Activated CD8-positive, alpha-beta memory T cell treated with anti-CD3 and anti-CD28 coated beads, Interleukin-2, amount 10 ng/mL, durations not matched to agents 7 days and 5 days (primary cell): ENCODE measurements at places on chromosomes 3 and 15.
A peak's percentile ranks its signal among the peaks of the same experiment; 100 is the strongest.

DNA sequence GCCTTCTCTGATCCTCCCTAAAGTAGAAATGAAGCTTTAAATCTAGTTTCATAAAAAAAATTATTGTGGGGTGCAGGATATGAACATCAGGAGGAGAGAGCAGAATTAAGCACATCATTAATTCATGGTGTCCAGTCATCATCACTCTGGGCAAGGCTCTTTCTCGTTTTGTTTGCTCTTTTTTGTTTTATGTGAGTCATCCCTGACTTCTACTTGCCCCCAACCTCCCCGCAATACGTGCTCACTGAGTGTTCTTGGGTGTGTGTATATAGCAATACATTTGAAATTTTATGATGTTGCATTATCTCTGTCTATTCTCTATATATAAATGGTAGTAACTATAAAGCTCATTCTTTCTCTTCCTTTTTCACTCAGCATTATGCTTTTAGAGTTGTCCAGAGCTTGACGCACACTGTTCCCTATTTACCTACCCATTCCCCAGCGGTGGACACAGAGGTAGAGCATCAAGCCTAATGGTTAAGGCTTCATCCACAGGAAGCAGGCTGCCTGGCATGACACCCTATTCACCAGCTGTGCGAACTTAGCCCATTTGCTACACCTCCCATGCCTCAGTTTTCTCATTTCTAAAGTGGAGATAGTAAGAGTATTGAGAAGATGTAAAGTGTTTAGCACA is 72.3 kb downstream of the CD200R1L start:
- H3K27ac ChIP-seq: peak overlapping the region; percentile 58
- H3K4me3 ChIP-seq: no peak overlapping the region
- no peak for DNase-seq
- peaks cover 36% of the 10 kb centered on the region for H3K4me1 ChIP-seq

GRCh38 chr15:56856934-56857333 is 61.5 kb upstream of the TCF12 start:
- H3K36me3 ChIP-seq: no peaks in the 10 kb centered on the region
- no peak overlapping the region for H3K27ac ChIP-seq
- H3K4me3 ChIP-seq: no peak overlapping the region
- no peaks in the 10 kb centered on the region for H3K4me1 ChIP-seq

DNA sequence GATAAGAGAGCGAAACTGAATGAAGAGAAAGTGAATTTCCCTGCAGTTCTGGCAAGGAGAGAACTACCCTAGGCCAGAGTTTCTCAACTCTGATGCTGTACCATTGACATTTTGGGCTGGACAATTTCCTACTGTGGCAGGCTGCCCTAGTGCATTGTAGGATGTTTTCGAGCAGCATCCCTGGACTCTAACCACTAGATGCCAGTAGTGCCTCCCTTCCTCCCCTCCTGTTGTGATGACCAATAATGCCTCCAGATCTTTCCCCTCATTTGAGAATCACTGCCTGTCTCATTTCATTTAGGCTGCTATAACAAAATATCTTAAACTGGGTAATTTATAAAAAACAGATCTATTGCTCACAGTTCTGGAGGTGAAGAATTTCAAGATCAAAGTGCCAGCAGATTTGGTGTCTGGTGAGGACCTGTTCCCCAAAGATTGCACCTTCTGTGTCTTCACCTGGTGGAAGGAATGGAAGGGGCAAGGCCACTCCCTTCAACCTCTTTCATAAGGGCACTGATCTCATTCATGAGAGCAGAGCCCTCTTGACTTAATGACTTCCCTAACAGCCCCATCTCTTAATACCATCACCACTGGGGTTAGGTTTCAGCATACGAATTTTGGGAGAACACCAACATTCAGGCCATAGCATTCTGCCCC is 188.9 kb upstream of the MEIS2 start:
- no peak overlapping the region for H3K27ac ChIP-seq
- H3K27me3 ChIP-seq: no peaks in the 10 kb centered on the region
- no peak for DNase-seq
- no peaks in the 10 kb centered on the region for H3K36me3 ChIP-seq

DNA sequence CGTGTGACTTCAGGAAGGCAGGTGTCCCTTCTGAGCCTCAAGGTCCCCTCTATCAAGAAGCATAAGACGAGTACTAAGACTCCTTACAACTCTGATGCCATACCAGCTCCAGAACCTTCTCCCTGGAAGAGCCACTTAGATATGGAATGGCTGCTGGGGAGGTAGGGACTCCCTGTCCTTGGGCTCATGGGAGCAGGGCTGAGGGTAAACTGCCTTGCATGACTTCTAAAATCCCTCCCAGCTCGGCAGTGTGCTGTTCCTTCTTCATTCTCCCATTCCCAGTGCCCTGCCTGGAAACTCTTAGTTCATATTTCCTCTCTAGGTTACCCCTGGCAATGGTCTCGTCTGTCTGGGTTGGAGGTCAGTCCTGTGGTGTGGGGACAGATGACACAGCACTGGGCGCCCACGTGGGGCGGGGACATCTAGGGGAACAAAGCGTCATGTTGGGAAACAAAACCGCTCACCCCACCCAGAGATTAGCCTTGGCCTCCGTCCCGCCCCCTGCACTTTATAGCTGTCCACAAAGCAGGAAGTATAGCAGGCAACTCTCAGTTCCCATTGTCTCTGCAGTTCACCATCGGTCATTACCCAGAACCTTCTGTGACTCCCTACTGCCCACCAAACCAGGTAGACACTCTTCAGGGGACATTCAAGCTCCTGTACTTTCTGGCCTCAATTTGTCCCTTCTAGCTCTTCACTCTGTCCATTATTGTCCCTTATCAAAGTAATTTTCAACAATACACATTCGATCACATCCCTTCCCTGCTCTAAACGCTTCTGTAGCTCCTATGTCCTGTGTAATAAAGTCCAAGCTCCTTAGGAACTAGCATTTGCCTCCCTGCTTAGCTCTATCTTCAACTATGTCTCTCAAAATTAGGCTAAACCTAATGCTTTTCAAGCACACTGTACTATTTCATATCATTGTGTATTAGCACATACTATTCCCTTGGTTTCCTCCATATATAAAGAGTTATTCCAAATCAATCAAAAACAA is 73.8 kb downstream of the IQSEC1 start:
- H3K27me3 ChIP-seq: no peaks in the 10 kb centered on the region
- H3K4me1 ChIP-seq: peaks cover 50% of the 10 kb centered on the region
- H3K27ac ChIP-seq: no peak overlapping the region

DNA sequence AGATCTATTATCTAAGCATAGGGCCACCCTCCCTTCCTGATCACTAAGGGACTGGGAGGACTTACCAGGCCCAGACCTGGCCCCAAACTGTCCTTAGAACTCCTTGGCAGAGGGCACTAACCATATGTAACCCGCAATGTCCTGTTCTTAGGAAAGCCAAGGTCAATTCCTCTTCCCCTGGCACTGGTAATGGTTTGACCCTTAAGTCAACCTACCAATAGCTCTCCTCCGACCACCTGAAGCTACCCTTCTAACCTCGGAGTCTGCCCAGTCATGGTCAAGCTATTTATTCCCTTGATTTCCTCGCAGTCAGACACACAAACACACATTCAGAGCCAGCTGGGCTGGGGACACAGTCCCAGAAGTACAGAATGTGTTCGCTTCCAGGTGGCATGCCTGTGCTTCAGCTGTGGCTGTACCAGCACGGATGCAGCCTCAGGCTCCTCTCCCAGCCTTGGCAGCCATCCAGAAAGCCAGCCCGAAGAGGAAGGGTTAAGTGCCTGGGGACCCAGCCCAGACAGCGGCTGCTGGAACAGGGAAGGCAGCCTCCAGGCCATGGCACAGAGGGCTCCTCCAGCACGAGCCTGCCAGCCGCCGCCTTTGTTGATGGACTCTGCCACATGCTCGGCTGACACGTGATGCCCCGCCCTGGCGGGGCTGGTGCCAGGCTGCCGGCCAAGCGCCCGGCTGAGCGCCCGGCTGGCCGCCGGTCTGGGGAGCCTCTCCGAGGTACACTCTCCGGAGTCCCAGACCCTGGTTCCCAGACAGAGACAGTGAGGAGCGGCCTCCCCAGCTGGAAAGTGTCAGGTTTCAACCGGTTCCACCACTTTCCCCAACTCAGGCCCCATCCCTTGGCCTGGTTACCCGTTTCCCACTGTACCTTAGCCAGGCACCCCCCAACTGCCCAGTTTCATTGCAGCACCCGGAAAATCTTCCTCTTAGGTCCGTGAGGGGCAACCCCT is 5.5 kb downstream of the BMF start:
- no peak for DNase-seq
- no peak overlapping the region for H3K27ac ChIP-seq
- H3K27me3 ChIP-seq: peaks cover 3% of the 10 kb centered on the region
- H3K4me1 ChIP-seq: peaks cover 83% of the 10 kb centered on the region
- H3K36me3 ChIP-seq: no peaks in the 10 kb centered on the region

GRCh38 chr15:89860891-89861290 is 32.9 kb downstream of the AP3S2 start:
- H3K4me1 ChIP-seq: peaks cover 12% of the 10 kb centered on the region
- no peaks in the 10 kb centered on the region for H3K27me3 ChIP-seq
- no peak overlapping the region for H3K27ac ChIP-seq
- no peak for DNase-seq
- H3K36me3 ChIP-seq: peaks cover 13% of the 10 kb centered on the region

- no peak overlapping the region for H3K27ac ChIP-seq
- no peaks in the 10 kb centered on the region for H3K27me3 ChIP-seq
- no peaks in the 10 kb centered on the region for H3K4me1 ChIP-seq
- H3K36me3 ChIP-seq: no peaks in the 10 kb centered on the region
- DNase-seq: no peak
- H3K4me3 ChIP-seq: no peak overlapping the region
These were observed 389.9 kb upstream of the RGMA start for GRCh38 chr15:93478947-93479346.
